Lower leg skin (tissue), 4 donors: ENCODE measurements at places on chromosomes 16 and 17.

- no peak for DNase-seq
These were observed 520.8 kb downstream of the HS3ST4 start for GRCh38 chr16:26212599-26212998.

DNA sequence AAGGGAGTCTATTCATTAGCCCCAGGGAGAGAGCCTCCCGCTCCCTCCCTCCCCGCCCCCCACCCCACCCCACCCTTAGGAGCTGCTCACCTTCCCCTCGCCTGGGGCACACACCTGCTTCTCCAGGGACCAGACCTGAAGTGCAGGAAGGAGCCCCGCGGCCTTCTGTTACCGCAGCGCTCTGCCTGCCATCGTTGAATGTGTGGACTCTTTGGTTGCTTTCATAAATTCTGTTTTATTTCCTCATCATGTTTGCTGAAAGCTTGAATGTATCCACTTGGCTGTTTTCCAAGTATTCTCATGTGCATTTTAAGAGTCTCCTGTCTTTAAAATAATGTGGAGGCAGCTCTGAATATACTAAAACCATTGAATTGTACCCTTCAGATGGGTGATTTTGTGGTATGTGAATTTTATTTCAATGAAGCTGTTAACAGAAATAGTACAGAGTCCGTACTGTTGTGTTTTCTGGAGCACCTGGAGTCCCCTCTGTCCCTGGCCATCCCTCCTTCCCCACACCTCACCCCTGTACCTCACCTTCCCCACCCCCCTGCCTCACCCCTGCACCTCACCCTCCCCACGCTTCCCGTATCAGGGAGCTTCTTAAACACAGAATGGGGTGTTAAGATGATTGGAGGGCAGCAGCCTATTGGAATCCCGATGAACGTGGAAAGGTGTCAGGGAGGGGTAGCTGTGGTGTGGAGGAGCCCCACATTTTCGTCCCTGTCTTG lies 25.5 kb downstream of the RAB11FIP3 start:
- DNase-seq, result no peak

DNA sequence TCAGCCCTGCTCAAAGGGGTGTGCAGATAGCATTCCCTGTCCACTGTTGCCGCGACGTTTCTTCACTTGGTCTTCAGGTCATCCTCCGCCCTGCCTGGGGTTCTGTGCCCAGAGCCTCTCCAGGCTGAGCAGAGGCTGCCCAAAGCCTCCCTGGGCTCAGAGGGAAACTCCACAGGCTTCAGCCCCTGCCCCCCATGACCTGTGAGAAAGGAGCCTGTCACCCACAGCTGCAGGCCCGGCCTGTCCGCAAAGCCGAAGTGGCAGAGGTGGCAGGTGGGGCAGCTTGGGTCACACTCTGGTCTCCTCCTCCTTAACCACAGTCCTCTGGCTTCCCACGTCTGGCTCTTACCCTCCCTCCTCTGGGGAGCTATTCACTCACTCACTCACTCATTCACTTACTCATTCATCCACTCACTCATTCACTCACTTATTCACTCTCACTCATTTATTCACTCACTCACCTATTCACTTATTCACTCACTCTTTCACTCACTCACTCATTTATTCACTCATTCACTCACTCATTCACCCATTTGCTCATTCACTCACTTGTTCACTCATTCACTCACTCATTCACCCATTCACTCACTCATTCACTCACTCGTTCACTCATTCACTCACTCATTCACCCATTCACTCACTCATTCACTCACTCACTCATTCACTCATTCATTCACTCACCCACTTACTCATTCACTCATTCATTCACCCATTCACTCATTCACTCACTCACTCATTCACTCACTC lies 7.1 kb upstream of the CPSF4L start:
- no peak for DNase-seq

GRCh38 chr16:83975590-83976260 lies 7.7 kb downstream of the NECAB2 start:
- no peak for DNase-seq

DNA sequence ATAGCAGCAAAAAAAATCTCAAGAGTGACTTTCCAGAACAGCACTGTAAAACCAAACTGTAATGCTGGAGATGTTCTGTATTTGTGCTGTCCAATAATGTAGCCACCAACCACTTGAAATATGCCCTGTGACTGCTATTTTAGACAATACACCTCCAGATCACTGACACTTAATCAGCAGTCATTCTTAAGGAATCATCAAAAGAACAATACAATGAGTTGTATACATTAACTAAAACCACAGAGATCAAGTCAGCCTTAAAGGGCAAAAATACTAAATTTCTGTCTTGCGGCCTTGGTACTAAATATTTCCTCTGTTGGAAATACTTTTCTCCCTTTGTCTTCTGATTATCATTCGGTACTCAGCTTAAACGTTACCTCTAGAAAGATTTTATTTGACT lies 33.6 kb upstream of the ANKFY1 start:
- DNase-seq, result no peak

DNA sequence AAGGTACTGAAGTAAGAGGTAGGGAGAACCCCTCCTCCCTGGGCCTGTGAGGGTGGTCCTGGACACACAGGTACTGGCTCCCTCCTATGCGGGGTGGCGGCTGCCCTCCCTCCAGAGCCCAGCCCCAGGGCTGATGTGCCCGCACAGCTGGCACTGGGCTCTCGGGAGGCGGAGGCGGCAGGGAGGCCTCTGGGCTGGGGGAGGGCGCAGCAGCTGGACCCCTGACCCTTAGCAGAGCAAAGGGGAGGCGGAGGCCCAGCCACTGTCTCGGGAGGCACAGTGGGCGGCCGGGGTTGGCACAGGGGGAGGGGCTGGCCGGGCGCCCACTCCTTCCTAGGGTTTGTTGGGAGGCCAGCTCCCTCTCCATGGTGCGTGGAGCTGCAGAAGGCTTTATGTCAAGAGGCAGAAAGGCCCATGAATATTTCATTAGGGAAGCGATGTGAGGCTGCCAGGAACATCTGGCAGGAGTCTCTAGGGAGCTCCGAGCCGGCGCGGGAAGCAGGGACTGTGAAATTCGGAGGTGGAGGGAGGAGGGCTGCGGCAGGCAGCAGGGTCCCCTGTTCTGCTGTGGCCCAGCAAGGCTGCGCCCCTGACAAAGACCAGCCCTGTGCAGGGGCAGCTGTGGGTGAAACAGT lies 44.1 kb upstream of the ACSF3 start:
- no peak for DNase-seq

DNA sequence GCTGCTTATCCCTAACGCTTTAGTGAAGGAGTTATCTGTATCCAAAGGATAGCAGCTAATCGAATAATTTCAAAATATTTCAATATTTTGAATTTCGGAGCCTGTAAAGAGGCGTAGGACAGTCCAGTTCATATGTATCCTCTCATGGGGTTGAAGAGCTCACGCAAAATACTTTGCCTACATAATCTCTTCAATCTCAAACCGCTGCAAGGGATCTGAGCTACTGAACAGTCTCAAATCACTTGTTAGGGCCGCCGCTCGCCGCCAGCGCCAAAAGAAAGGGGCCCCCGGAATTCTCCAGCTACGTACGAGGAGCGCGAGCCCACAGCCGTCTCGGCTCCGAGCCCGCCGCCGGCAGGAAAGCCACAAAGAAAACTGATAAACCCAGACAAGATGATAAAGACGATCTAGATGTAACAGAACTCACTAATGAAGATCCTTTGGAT lies 601 bp upstream of the RFWD3 start:
- DNase-seq, result no peak

GRCh38 chr16:53666786-53667415 lies 36.8 kb downstream of the RPGRIP1L start:
- DNase-seq, result no peak

GRCh38 chr17:45408611-45409421 lies 23.9 kb downstream of the ARHGAP27 start:
- DNase-seq, result no peak

DNA sequence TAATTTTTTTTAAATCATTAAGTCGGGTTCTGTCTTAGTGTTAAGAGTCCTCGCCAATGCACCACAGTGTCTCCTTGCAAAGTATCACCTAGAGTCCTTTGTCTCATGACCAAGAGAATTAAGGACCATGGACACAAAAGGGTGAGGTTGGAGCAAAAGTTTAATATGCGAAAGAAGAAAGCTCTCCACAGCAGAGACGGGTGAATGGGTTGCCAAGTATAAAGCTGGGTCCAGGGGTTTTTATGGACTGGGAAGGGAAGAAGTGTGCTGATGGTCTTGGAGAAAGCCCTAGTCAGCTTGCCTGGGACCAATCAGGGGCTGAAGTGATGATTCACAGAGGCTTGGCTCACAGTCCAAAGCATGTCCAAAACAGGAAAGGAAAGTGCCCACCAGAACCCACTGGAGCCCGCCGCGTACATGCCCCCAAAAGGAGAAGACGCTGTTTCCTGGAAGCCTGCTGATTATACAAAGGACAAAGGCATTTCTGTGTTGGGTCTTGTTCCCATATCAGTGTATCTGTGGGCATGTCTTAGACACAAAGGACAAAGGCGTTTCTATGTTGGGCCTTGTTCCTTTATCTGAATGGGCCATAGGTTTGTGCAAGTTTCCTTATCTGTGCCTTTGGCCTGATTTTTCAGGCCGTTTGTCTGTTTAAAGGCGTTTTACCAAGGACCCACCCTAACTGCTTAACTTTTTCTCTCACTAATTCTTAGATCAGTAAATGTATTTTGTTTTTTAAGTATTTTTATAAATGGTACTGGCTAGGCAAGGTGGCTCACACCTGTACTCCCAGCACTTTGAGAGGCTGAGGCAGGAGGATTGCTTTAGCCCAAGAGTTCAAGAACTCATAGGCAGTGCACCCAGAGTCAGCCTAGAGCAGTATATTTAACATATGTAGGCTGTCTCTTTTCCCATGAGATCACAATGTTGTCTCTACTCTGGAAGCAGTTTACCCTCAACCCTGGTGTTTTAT lies 28.7 kb upstream of the ATF7IP2 start:
- peak; percentile 31 for DNase-seq

DNA sequence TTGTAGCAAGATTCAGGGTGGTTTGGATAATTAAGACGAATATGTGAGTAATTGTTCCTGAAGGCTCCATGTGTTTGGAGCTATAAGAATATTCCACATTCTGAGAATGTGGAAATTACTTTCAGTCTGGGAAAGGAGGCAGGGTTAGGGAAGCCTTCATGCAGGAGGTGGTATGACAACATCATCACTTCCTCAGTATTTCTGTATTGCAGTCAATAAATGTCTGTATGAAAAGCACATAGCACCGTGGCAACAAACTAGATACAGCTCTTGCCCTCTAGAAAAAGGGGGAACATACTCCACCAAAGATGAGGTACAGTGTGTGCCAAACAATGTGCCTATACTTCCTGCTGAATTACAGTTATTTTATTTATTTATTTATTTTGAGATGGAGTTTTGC lies 26.1 kb upstream of the DHRS7B start:
- DNase-seq, result no peak

DNA sequence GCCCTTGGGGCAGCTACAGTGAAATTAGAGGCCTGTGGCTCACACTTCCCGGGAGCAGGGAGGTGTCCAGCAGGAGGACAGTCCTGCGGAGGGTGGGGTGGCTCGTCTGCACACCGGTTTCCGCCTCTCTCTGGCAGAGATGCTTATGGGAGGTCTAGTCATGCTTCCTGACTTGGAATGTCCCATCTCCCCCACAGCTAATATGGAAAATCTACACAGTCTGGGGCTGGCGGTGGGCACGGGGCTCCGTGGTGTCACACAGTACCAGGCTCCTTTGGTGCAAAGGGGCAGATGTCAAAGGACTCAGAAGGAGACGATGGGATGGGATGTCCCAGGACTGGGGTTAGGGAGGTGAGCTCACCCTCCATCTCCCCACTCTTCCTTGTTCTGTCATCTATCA lies 44.1 kb upstream of the DOC2B start:
- no peak for DNase-seq

DNA sequence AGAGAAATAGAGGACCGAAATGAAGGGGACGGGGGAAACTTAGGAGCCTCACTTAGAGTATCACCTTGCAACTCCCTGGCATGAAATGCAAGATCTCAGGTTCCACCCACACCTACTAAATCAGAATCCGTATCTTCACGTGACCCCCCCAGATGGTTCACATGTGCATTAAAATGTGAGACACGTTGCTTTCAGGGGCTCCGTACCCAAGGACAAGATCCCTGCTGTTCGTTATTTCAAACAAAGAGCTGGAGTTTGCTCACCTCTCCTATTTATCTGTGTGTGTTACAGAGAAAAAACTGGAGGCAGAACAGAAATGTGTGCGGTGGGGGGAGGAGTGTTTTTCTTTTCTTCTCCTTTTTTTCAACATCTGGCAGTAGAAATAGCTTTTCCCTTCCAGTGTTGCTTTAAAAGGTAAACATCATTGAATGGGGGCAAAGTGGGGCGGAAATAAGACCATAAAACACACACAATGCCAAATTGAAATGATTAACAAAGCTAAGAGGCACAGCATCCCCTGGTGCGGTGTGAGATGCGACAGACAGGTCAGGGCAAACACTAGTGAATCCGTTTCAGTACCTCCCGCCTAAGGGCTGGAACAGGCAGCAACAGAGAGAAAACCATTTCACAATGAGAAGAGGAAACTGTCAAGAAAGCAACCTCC lies 145.4 kb downstream of the SOX9 start:
- DNase-seq, result no peak

- DNase-seq, result no peak
These were observed 5.4 kb upstream of the TNS4 start for GRCh38 chr17:40506786-40507185.

- no peak for DNase-seq
These were observed 1.9 kb downstream of the DUS1L start for GRCh38 chr17:82063424-82064415.

GRCh38 chr17:49574945-49575678 lies 559 bp upstream of the NXPH3 start:
- no peak for DNase-seq

GRCh38 chr17:17859909-17860765 lies 23.4 kb upstream of the SREBF1 start:
- peak; percentile 92 for DNase-seq

GRCh38 chr16:9425236-9425635 lies 333.8 kb downstream of the HAPSTR1 start:
- no peak for DNase-seq

GRCh38 chr17:72139212-72139611 lies 18.4 kb downstream of the SOX9 start:
- no peak for DNase-seq

DNA sequence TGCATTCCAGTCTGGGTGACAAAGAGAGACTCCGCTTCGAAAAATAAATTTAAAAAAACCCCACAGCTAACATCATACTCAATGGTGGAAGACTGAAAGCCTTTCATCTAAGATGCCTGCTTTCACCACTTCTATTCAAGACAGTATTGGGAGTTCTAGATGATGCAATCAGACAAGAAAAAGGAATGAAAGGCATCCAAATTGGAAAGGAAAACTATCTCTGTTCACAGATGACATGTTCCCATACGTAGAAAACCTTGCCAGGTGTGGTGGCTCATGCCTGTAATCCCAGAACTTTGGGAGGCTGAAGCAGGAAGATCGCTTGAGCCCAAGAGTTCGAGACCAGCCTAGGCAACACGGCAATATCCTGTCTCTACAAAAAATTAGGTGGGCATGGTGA lies 31.1 kb downstream of the RANBP10 start:
- no peak for DNase-seq

GRCh38 chr17:50532452-50533024 lies at the start of gene EPN3:
Gene EPN3 (plus strand): TSS chr17:50532735. CDS start chr17:50536557, 3,822 bp downstream.
- DNase-seq, result peak; percentile 58

DNA sequence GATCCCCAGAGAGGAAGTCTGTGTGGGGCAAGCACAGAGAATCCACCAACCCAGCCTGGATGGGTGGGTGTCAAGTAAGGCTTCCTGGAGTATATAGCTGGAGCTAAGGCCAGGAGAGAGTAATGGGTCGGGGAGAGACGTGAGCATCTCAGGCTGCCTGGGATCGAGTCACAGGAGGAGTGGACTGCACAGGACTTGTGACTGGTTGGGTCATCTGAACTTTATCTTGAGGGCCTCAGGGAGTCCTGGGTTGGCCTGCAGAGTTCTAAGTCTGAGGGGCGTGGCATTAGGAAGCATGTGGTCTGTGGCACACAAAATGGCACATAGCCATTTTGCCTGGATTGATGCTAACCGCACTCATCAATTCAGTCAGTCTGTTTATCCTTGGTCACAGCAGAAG lies 1.5 kb downstream of the PLA2G15 start:
- DNase-seq, result no peak
